NCI-H1417 (cell line): ENCODE measurements at places on chromosomes 12 and 14.

GRCh38 chr12:99495799-99496198, 151.8 kb upstream of the GARIN6 start:
- peak; percentile 16 for DNase-seq

DNA sequence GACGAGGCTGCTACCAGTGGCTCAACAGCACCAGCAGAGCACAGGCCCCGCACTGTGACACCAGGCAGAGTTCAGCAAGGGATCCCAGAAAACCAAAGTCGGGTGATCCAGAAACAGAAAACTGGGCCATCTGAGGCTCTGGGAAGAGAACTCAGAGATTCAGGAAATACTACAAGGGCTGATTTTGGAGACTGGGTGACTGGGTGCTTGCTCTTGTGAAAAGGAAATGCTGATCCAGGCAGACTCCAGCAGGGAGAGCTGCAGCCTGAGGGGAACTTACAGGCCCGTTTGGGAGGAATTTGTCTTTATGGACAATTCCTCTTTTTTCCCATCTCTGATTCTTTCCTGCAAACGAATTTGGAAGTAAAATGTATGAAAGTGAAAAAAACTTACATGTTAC, 28.2 kb downstream of the FOXN3 start:
- no peak for DNase-seq

GRCh38 chr14:23102801-23103200, 2.0 kb downstream of the CIROP start:
- no peak for DNase-seq

GRCh38 chr12:131034631-131035244, 81.0 kb downstream of the ADGRD1 start:
- no peak for DNase-seq
